ENCODE measurements at places on chromosomes 16 and 17.

DNA sequence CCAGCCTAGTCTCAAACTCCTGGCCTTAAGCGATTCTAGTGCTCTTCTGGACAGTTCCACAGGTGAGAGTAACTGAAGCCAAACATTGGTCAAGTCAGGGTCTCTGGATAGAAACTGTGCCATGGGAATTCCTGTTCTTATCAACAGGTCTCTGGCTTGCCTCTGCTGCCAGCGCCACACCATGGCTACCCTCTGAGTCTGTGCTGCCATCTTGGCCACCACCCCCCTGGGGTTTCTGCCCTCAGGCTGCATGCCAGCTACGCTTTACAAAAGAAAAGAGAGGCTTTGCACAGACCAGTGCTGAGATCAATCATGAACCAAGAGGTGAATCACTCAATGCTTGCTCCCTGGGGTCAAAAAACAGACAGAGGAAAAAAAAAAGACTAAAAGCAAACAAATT lies 24.4 kb upstream of the CREBBP start:
- no peak for DNase-seq

- DNase-seq: no peak
Measured at GRCh38 chr17:8126491-8127066, 2.7 kb upstream of the HES7 start.

- DNase-seq: no peak
Measured at GRCh38 chr17:73718912-73719311, 74.7 kb upstream of the SDK2 start.

GRCh38 chr16:907842-908241 lies 62.9 kb downstream of the LMF1 start:
- DNase-seq: no peak

GRCh38 chr16:58654560-58655214 lies 25.1 kb upstream of the CNOT1 start:
- DNase-seq: no peak

DNA sequence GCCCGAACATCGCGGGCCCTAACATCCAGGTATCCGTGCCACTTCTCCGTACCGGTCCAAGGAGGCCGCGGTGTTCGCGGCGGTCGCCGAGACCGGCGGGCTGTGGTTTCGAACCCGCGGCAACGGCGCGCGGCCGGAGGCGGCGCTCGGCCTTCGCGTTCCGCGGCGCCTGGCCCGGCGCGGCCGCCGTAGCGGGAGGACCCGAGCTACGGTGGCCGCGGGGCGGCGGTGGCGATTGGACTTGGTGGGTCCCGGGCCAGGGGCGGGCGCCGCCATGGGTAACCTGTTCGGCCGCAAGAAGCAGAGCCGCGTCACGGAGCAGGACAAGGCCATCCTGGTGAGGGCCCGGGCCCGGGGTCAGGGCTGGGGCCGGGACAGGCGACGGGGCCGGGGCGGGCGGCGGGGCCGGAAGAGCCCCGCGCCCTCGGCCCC lies at the start of gene CHMP6:
Gene CHMP6, plus strand, starts transcription at position 197 of the 432 bp plus-strand sequence. Its CDS starts 78 bp downstream, at position 275.
- no peak for DNase-seq

DNA sequence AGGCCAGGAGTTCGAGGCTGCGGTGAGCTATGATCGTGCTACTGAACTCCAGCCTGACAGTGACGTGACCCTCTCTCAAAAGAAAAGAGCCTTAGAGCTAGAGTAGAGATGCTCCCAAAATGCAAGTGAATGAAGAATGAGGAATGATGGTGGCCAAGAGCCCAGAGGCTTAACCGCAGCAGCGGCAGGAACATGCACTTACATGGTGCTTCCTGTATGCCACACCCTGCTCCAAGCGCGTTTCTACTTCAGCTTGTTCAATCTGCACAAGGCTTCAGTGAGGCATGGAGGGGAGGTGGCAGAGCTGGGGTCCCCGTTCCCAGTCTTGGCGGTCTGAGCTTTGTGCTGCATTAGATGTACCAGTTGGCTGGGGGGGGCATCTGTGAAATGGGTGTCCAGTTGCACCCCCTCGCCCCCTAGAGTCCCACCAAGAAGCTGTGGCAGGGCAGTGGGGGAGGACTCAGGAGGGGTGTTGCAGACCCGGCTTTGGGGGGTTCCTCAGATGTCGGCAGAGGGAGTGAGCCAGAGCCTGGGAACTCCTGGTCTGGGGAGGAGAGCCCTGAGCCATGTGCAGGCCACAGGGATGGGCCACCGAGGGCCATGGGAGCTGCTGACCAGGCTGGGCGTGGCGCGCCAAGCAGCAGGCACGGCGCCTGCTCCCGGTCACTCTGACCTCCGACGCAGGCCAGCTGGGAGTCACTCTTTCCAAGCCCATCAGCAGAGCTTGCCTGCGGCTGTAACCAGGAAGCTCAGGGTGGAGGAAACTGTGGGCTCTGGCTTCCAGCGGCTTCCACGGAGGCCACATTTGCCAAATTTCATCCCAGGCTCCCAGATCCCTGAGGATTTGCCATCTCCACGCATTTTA lies 260.1 kb downstream of the PARN start:
- DNase-seq: no peak

- DNase-seq: no peak
Measured at GRCh38 chr16:68685685-68686478, 40.8 kb downstream of the CDH3 start.

DNA sequence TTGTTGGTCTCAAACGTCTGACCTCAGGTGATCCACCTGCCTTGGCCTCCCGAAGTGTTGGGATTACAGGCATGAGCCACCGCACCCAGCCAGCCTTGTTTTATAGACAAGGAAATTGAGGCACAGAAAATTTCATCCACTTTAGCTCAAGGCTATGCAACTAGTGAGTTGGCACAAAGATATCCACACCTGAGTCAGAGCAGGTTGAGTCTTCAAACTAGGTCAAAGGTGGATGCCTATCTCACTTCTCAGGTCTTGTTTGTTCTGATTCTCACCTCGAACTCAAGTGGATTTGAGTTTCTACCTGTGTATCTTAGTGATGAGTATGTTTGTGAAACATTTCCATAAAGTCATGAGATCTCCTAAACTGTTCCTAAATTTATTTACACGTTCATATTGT lies 35.6 kb upstream of the GAS7 start:
- DNase-seq: no peak

GRCh38 chr16:1093284-1094123 lies 2.5 kb downstream of the C1QTNF8 start:
- DNase-seq: no peak

Data from astrocyte of the cerebellum (primary cell).